Fibroblast of lung (primary cell): ENCODE measurements at places on chromosomes 3 and 15. TPM values are rescaled to one million over a fixed set of nuclear protein-coding genes. Genes with fewer than 3 reads are reported as not detected.

Gene ATP2B2
- total RNA-seq = not detected in 2 replicates

GRCh38 chr3:114418724-114419543 lies 125.1 kb downstream of the TIGIT start:
- peak; percentile 98 for DNase-seq
- H3K36me3 ChIP-seq = no peaks in the 10 kb centered on the region
- H3K27ac ChIP-seq = peak overlapping the region; percentile 55
- peak overlapping the region; percentile 6 for H3K4me3 ChIP-seq

Gene EXD1
- 0.17 TPM in 1 of 2 replicates, not detected in the other for total RNA-seq

DNA sequence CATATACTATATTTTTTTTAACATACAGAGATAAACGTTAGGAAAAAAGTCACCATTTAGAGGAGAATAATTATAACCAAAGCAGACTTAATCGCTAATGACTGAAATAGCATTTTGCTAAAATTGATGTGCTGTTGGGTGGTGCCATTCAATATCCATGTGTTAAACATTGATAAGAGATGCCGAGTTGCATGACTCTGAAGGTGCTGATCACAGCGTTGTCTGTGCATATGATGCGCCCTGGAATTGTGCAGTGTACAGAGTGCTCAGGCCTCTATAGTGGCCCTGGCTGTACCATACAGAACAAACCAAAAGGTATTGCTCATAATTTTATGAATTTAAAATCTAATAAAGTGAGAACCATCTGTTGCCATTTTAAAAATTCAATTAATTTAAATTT lies 168.3 kb downstream of the MEIS2 start:
- H3K27ac ChIP-seq = no peak overlapping the region
- no peak overlapping the region for H3K4me3 ChIP-seq
- DNase-seq = no peak
- no peaks in the 10 kb centered on the region for H3K36me3 ChIP-seq
- H3K4me1 ChIP-seq = no peaks in the 10 kb centered on the region

DNA sequence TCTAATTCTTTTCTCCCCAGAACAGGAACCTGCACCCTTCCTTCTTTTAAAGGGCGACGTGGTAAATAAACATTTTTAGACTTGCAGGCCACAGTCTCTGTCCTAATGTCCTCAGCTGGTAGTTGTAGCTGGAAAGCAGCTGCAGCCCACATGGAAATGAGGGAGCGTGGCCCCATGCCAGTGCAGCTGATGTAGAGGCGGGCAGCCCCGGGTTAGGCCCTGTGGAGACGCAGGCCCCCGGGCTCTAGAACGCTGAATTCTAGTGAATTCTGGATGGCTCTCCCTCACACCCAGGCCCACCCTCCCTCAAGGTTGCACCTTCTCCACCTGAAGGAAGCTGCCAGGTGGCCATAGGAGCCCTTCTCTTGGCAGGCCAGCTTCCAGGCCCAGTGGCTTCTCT lies 52.3 kb downstream of the PGPEP1L start:
- peaks cover 13% of the 10 kb centered on the region for H3K36me3 ChIP-seq
- no peak overlapping the region for H3K4me3 ChIP-seq
- no peak for DNase-seq
- peaks cover 29% of the 10 kb centered on the region for H3K4me1 ChIP-seq

DNA sequence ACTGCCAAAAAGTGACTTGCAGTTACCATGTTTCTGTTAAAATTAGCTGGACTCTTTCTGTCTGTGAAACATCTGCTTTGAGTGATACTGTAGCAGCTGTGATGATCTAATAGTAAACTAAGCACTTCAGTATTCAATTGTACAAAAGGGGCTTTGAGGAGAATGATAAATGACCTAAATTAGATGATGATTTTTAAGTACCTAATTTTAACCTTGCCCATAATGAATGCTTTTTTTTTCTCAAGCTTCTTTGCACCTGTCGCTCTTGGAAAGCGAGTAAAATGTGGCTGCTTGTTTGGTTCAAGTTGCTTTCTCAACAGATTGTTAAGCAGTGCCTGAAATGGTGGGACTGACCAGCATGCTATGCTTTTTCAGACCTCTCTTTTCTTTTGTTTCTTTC lies 752.3 kb downstream of the EPHA3 start:
- no peak overlapping the region for H3K27ac ChIP-seq
- no peak for DNase-seq
- no peaks in the 10 kb centered on the region for H3K4me1 ChIP-seq

DNA sequence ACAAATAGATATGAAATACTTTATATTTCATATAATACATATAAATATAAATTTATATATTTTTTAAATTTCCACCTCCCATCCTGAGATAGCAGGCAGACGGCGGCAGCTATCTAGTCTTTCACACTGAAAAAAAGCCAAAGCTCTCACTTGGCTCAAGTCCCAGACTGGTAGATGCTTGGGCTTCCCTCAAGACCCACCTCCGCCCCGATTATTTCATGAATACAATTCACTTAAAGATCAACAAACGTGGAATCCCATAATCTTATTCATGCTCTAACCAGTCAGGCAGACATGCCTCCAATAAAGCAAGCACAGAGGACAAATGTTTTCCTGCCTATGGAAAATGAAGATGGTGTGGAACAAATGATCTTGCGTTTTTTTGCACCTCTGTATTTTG lies 275.9 kb upstream of the NR2F2 start:
- no peaks in the 10 kb centered on the region for H3K27me3 ChIP-seq
- no peak overlapping the region for H3K27ac ChIP-seq
- no peak for DNase-seq
- H3K4me3 ChIP-seq = no peak overlapping the region
- no peaks in the 10 kb centered on the region for H3K36me3 ChIP-seq

Gene CAMKV
- total RNA-seq = not detected in 2 replicates

Gene EBLN2
- 3.0 and 3.1 TPM in 2 replicates for total RNA-seq

DNA sequence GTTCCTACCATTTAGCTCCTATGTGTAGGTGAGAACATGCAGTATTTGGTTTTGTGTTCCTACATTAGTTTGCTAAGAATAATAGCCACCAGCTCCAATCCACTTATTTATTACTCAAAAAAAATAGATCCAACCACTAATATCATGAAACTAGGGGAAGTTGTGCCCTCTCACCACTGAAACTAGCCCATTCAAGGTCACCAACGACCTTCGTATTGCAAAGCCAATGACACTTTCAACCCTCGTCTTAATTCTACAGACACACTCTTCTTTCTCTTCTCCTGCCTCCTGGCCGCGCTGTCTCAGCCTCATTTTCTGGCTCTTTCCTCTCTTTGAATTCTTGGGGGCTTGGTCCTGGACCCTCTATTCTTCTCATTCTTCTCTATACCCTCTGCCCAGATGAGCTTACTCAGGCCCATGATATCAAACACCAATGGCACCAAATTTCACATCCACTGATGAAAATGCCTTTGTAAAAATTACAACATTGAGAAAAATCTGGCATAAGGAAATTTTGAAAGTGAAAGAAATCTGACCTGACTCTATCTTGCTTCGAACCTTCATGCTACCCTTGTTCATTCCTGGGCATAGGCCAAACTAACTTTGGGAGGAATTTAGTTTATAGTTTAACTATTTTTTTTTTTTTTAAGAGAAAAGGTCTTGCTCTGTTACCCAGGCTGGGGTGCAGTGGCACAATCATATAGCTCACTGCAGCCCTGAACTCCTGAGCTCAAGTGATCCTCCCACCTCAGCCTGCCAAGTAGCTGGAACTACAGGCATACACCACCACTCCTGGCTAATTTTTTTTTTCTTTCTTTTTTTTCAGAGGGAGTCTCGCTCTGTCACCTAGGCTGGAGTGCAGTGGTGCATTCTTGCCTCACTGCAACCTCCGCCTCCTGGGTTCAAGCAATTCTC lies 25.4 kb upstream of the LIMD1 start:
- no peaks in the 10 kb centered on the region for H3K27me3 ChIP-seq
- H3K27ac ChIP-seq = no peak overlapping the region
- DNase-seq = no peak
- no peaks in the 10 kb centered on the region for H3K4me1 ChIP-seq

GRCh38 chr15:65095011-65095746 lies 18.6 kb downstream of the KBTBD13 start:
- H3K4me1 ChIP-seq = no peaks in the 10 kb centered on the region
- H3K27me3 ChIP-seq = no peaks in the 10 kb centered on the region
- no peak overlapping the region for H3K4me3 ChIP-seq

- H3K27ac ChIP-seq = peak overlapping the region; percentile 93
- H3K4me1 ChIP-seq = peaks cover 10% of the 10 kb centered on the region
- peak overlapping the region; percentile 99 for H3K4me3 ChIP-seq
- DNase-seq = peak; percentile 65
Observed at GRCh38 chr15:38254051-38254883, 1.6 kb downstream of the SPRED1 start.

- no peak overlapping the region for H3K4me3 ChIP-seq
- no peaks in the 10 kb centered on the region for H3K27me3 ChIP-seq
- DNase-seq = peak; percentile 75
- no peaks in the 10 kb centered on the region for H3K4me1 ChIP-seq
- no peak overlapping the region for H3K27ac ChIP-seq
- peaks cover 3% of the 10 kb centered on the region for H3K36me3 ChIP-seq
Observed at GRCh38 chr3:16300307-16300706, 35.3 kb downstream of the OXNAD1 start.

- H3K27ac ChIP-seq = no peak overlapping the region
- no peaks in the 10 kb centered on the region for H3K27me3 ChIP-seq
- DNase-seq = no peak
- H3K4me3 ChIP-seq = no peak overlapping the region
Observed at GRCh38 chr3:104244680-104245220, 1122.0 kb upstream of the ALCAM start.

DNA sequence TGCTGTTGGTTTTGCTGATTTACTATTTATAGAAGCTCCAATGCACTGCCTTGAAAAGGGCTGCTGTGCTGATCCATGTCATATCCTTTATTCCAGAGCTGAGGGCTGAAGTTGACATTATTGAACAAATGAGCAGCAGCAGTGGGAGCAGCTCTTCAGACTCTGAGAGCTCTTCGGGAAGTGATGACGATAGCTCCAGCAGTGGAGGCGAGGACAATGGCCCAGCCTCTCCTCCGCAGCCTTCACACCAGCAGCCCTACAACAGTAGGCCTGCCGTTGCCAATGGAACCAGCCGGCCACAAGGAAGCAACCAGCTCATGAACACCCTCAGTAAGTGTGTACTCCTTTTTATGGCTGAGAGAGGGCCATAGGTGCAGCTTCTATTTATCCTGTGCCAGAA lies 8.8 kb downstream of the EAF1 start:
- no peak for DNase-seq
- no peak overlapping the region for H3K4me3 ChIP-seq
- H3K36me3 ChIP-seq = peaks cover 15% of the 10 kb centered on the region
- H3K27me3 ChIP-seq = no peaks in the 10 kb centered on the region
- no peaks in the 10 kb centered on the region for H3K4me1 ChIP-seq

- DNase-seq = no peak
- no peak overlapping the region for H3K27ac ChIP-seq
- no peaks in the 10 kb centered on the region for H3K36me3 ChIP-seq
- no peaks in the 10 kb centered on the region for H3K4me1 ChIP-seq
- H3K4me3 ChIP-seq = no peak overlapping the region
Observed at GRCh38 chr15:99895189-99895955, 162.1 kb upstream of the LYSMD4 start.

DNA sequence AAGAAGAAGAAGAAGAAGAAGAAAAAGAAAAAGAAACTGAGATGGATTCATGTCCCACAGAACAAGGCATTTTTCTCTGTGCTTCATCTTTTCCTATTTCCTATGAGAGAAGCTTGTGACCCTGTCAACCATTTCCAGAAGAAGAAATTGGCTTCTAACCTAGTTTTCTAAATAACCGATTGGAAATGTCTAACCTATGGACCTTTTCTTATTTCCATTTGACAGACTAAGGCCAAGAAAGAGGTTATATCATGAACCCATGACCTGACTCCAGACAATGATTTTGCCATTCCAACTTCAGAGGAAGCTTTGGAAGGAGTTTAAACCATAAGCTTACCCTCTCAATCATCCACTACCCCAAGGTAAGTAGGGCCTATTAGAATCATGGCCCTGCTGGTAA lies 16.3 kb upstream of the CSRNP1 start:
- H3K27me3 ChIP-seq = no peaks in the 10 kb centered on the region
- H3K4me1 ChIP-seq = peaks cover 16% of the 10 kb centered on the region
- no peak overlapping the region for H3K4me3 ChIP-seq
- no peak overlapping the region for H3K27ac ChIP-seq
- DNase-seq = no peak

GRCh38 chr3:157077565-157077991 lies 82.4 kb downstream of the CCNL1 start:
- no peaks in the 10 kb centered on the region for H3K36me3 ChIP-seq
- peaks cover 13% of the 10 kb centered on the region for H3K4me1 ChIP-seq
- H3K27me3 ChIP-seq = no peaks in the 10 kb centered on the region
- peak; percentile 65 for DNase-seq
- peak overlapping the region; percentile 66 for H3K27ac ChIP-seq
- H3K4me3 ChIP-seq = no peak overlapping the region

DNA sequence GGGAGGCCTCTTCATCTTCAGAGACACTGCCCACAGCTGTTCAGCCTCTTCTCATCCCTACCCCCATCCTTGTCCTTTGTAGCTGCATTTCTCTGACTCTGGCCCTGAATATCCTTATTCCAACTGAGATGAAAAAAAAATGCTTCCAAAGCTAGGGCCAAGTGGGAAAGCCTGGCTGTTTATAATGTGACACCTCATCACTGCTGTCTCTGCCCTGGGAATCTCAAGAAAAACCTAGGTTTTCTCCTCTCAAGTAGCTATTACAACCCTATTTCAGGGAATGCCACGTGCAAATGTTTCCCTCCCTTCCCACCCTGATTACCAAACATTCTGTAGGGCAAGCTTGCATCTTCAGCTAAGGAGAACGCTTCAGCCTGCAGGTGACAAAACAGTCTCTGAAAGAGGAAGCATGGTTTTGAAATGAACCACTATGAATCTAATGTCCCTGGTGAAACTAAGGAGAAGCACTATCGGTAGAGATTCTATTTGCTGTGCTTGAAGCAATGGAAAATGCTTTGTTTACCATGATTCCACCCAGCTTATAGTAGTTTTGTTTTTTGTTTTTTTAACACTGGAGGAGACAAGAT lies 65.4 kb downstream of the USF3 start:
- no peak overlapping the region for H3K27ac ChIP-seq
- H3K36me3 ChIP-seq = no peaks in the 10 kb centered on the region
- H3K4me3 ChIP-seq = no peak overlapping the region
- peaks cover 13% of the 10 kb centered on the region for H3K27me3 ChIP-seq
- no peaks in the 10 kb centered on the region for H3K4me1 ChIP-seq

DNA sequence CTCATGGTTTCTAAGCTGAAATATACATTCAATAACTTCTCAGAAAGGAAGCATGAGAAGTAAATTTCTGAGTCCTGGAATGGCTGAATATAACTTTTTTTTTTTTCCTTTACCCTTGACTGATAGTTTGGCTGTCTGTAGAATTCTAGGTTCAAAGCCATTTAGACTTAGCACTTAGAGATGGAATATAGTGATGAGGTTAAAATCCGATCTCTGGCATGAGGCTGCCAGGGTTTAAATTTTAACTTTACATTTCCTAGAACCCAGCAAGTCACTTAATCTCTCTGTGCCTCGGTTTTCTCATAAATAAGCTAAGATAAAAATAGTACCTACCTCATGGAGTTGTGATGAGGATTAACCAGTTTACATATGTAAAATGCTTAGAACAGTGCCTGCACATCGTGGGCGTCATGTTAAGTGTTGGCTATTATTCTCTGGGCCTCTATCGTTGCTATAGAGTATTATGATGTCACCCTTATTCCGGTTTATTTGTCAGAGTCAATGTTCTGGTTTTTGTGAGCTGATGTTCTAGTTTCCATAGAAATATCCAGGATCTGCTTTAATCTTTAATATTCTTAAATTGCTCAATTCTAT lies 199.8 kb upstream of the TLE3 start:
- H3K27ac ChIP-seq = no peak overlapping the region
- H3K27me3 ChIP-seq = no peaks in the 10 kb centered on the region
- H3K4me3 ChIP-seq = no peak overlapping the region
- DNase-seq = no peak
- no peaks in the 10 kb centered on the region for H3K4me1 ChIP-seq

Gene CCDC191
- 1.8 and 3.3 TPM in 2 replicates for total RNA-seq
